ENCODE measurements at places on chromosomes 1 and 21.

DNA sequence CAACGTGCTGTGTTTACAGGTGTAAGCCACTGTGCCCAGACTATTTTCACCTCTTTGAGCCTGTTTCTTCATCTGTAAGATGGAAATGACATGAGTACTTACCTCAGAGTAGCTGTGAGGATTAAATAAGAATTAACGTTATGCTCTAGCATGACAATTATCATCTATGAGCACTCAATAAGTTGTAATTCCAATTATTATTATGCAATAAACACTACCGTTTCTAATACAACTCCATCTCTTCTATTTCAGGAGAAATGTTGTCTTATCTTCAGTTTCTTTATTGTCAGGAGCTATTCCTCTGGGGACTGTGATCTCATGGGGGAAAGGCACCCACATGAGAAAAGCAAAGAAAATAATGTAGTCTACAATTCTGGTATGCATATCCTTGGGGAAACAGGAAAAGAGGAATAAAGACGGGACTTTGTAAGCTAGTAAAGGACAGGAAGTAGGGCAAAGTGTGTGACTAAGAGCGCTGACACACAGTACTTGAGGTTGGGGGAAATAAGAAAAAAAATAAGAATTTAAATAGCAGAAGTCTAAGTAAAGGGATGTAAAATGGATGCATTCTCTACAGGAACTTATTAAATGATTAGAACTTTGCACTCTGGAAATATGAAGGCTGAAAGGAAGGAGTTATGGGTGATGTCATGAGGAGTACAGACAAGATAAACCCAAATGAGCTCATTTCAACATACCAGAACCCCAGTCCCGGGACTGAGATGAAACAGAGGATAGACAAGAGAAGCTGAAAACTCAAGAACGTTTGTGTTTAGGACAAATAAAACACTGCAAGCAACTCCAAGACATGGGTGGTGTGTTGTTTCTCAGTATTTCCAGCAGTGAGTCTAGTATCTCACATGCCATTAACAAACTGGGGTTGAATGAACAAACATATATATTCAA, 9.8 kb downstream of the PHC2 start:
- DNase-seq = no peak

GRCh38 chr1:40078512-40079333, 18.3 kb downstream of the PPT1 start:
- no peak for DNase-seq

- no peak for DNase-seq
Measured at GRCh38 chr1:186530109-186530508, 69.2 kb upstream of the PDC start.

DNA sequence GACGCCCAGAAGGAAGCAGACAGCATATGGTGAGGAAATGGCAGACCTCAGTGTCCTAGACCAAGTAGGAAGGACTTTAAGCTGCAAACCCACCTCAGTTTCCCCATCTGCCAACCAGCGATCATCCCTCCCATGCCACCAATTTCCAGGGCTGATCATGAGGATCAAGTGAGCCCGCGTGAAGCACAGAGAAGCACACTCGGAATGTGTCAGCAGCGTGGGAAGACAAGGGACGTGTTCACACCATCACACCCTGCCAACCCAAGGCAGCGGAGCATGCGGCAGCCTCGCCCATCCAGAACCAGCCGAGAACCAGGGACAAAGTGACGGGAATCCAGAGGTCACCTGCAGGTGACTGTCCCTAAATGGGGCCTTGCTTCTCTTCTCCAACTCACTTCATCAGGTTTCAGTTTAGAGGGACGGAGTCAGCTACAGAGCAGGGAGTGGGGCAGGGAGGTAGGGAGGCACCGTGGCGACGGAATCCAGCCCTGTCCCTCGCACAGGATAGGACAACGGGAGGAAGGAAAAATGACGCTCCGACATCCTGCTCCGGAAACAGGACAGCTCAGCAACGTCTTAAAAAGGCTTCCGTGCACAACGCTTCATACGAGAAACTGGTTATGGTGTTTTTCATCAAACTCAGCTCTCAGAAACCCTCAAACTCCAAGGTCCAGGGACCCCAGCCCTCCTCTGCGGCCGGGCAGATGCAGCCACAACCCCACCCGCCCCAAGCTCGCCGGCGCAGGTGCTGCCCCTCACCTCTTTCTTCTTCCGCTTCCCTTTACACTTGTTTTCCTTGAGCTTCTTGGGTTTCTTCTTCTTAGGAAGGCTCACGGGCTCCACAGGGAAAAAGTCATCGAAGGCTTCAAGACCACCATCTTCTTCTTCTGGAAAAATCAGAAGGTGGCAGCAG, 12.5 kb downstream of the CHD5 start:
- no peak for DNase-seq

GRCh38 chr1:156509424-156510034, 9.0 kb upstream of the MEF2D start:
- DNase-seq = no peak

- DNase-seq = no peak
Measured at GRCh38 chr1:229420765-229421164, 13.1 kb downstream of the ACTA1 start.

GRCh38 chr1:107264561-107264960, 123.7 kb downstream of the NTNG1 start:
- DNase-seq = no peak

DNA sequence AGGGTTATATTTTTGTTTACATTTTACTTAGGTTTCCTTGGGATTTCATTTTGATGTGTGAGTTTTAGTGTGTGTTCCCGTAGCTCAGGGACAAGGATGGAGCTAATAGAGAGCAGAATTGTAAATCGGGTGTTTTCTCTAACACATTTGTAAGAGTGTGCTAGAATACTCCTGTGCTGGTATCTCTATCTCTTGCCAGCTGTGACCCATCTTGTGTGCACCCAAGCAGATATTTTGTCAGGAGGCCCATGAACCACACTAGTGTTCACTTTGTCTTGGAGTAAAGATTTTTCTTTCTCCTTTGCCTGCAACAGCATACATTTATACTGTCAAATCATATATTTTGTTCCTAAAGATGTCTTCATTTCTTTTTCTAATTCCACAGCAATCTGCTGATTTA, 23.4 kb downstream of the KRTAP19-8 start:
- no peak for DNase-seq

DNA sequence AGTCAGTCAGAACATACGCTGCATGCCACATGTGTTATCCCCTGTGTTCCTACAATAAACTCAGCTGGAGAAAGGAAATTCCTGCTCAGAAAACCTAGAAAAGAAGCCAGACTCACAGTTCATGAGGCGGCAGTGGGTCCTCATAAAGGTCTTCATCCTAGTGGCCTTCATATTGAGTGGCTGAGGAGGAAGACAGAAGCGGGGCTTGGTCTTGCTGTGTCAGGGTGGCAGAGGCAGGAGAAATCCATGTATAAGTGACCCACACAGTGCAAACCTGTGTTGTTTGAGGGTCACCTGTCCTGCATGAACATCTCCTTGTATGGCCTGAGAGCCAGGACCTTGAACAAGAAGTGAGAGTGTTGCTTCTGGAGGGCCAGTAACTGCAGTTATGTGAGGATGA, 4.0 kb upstream of the WNT3A start:
- no peak for DNase-seq

- DNase-seq = no peak
Measured at GRCh38 chr1:14392859-14393365, 205.6 kb upstream of the KAZN start.

DNA sequence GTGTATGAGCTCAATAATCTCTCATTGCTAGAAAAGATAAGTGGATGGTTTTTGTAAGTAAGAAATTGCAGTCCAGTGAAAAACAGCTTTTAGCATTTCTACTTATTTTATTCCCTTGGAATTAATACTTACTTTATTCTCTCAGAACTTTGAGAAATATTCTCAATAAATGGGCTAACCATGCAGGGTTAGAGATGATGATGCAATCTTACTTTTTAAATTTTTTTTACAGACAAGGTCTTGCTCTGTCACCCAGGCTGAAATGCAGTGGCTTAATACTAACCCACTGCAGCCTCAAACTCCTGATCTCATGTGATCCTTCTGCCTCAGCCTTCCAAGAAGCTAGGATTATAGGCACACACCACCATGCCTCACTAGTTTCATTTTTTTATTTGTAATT, 440.8 kb upstream of the ZP4 start:
- no peak for DNase-seq

- no peak for DNase-seq
Measured at GRCh38 chr1:40857737-40858136, 4.4 kb downstream of the CITED4 start.

DNA sequence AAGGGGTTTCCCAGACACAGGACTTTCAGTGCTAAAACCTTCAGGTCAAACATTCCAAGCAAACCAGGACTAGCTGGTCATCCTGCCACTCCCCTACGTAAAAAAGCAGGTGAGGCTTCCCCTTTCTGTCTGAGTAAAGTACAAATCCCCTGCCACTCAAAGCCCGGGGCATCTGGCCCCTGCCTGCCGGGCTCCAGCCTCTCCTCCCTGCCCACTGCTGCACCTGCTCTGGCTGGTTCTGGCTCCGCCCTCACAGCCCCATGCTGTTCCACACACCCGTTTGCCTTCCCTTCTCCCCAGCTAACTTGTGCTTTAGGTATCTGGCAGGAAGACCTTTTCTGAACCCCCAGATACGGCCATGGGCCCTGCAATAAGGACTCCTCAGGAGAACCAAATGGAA, 23.3 kb upstream of the S100A7 start:
- no peak for DNase-seq

DNA sequence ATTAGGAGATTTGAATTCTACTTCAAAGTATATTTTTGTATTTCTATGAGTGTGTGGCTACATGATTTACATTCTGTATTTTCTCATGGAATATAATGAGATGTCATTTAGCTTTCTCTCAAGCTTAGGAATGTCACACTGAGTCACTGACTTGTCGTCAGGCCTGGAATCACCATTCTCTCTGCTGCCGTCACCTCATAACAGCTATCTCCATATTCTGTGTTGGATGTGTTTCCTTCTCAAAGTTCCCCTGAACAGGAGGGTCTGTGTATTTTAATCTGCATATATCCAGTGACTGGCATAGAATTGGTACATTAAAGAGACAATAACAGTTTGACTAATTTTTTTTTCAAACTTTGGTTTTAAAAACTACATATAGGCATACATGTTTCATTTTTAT, 35.9 kb downstream of the LYPLAL1 start:
- DNase-seq = no peak

GRCh38 chr1:248757784-248758195, 2.2 kb upstream of the LYPD8 start:
- DNase-seq = no peak

DNA sequence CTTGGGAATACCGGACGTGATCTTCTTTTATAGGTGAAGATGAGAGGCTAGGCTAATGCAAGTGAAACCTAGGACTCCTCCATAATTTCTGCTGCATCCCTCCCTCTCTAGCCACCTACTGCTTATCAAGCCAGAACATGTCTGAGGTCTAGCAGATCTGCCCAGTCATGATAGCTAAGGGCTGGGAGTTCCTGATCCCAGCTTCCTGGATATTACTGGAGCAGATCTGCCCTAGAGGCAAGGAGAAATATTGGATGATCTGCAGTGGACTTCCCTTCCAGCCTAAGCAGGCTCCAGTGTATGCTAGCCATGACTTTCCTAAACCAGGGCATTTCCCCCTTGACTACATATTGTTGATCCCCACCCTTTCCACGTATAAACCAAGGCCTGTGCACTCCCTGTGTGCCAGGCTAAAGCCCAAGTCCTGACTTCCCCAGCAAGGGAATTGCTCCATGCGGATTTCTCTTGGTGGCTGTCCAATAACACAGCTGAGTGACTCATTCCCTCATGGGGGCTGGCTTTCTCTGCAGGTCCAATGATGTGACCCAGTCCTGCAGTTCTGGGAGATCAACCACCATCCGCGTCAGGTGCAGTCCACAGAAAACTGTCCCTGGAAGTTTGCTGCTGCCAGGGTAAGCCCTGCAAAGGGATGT, 15.5 kb upstream of the SARS1 start:
- DNase-seq = no peak
